ENCODE measurements at places on chromosomes 1 and 21. TPM values are rescaled to one million over a fixed set of nuclear protein-coding genes. Genes with fewer than 3 reads are reported as not detected.
A peak's percentile ranks its signal among the peaks of the same experiment; 100 is the strongest.

GRCh38 chr1:29460041-29460610 is 223.8 kb downstream of the PTPRU start:
- no peak for DNase-seq
- no peaks in the 10 kb centered on the region for H3K27me3 ChIP-seq
- H3K27ac ChIP-seq, result no peak overlapping the region
- no peaks in the 10 kb centered on the region for H3K4me1 ChIP-seq
- H3K36me3 ChIP-seq, result no peaks in the 10 kb centered on the region

- H3K4me3 ChIP-seq, result no peak overlapping the region
- DNase-seq, result no peak
- no peak overlapping the region for H3K27ac ChIP-seq
- H3K4me1 ChIP-seq, result peaks cover 16% of the 10 kb centered on the region
- no peaks in the 10 kb centered on the region for H3K36me3 ChIP-seq
Measured at GRCh38 chr1:81833722-81834121, 33.0 kb downstream of the ADGRL2 start.

GRCh38 chr1:58155418-58156123 is 391.0 kb downstream of the OMA1 start:
- H3K36me3 ChIP-seq, result no peaks in the 10 kb centered on the region
- peak; percentile 33 for DNase-seq
- H3K27ac ChIP-seq, result no peak overlapping the region
- no peak overlapping the region for H3K4me3 ChIP-seq
- peaks cover 9% of the 10 kb centered on the region for H3K27me3 ChIP-seq
- H3K4me1 ChIP-seq, result no peaks in the 10 kb centered on the region

- H3K27ac ChIP-seq, result no peak overlapping the region
- H3K27me3 ChIP-seq, result no peaks in the 10 kb centered on the region
- H3K36me3 ChIP-seq, result no peaks in the 10 kb centered on the region
- H3K4me3 ChIP-seq, result no peak overlapping the region
Measured at GRCh38 chr1:233744779-233745513, 131.0 kb downstream of the KCNK1 start.

DNA sequence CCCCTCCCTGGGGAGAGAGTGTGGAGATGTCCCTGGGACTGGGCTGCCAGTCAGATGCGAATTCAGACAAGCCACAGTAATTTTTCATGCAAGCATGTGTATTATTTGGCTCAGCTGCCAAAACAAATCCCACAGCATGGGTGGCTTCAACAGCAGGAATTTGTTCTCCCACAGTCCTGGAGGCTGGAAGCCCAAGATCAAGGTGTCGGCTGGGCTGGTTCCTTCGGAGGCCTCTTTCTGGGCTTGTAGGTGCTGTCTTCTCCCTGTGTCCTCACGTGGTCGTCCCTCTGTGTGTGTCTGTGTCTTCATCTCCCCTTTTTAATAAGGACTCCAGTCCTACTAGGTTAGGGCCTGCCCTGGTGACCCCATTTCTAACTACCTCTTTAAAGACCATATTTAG is 91.9 kb upstream of the ACTRT2 start:
- no peak for DNase-seq
- no peaks in the 10 kb centered on the region for H3K4me1 ChIP-seq
- no peak overlapping the region for H3K27ac ChIP-seq
- H3K27me3 ChIP-seq, result no peaks in the 10 kb centered on the region
- no peak overlapping the region for H3K4me3 ChIP-seq

GRCh38 chr21:31557421-31558188 is 101.9 kb upstream of the SOD1 start:
- no peaks in the 10 kb centered on the region for H3K36me3 ChIP-seq
- H3K4me3 ChIP-seq, result peak overlapping the region; percentile 66
- H3K27ac ChIP-seq, result peak overlapping the region; percentile 40
- H3K4me1 ChIP-seq, result peaks cover 12% of the 10 kb centered on the region
- peak; percentile 30 for DNase-seq

DNA sequence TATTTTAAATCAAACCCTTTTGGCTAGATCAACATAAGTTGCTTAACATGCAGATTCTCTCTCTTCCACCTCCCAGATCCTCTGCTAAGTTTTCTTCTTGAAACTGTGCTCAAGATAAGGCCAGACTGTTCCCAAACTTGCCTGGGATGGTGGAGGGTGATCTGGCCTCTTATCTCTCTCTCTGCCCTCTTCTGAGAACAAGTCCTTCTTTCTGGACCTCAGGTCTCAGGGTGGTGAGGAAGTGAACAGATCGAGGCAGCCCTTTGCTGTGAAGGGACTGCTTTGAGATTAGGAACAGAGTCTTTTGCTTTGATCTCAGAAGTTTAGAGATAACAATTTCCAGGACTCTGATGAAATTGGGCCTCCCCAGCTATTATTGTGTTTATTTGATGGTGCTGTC is 70.7 kb downstream of the HUNK start:
- no peaks in the 10 kb centered on the region for H3K27me3 ChIP-seq
- DNase-seq, result no peak

GRCh38 chr1:203701606-203702005 is 63.4 kb upstream of the LAX1 start:
- H3K4me3 ChIP-seq, result no peak overlapping the region
- DNase-seq, result no peak
- no peaks in the 10 kb centered on the region for H3K27me3 ChIP-seq
- no peak overlapping the region for H3K27ac ChIP-seq

DNA sequence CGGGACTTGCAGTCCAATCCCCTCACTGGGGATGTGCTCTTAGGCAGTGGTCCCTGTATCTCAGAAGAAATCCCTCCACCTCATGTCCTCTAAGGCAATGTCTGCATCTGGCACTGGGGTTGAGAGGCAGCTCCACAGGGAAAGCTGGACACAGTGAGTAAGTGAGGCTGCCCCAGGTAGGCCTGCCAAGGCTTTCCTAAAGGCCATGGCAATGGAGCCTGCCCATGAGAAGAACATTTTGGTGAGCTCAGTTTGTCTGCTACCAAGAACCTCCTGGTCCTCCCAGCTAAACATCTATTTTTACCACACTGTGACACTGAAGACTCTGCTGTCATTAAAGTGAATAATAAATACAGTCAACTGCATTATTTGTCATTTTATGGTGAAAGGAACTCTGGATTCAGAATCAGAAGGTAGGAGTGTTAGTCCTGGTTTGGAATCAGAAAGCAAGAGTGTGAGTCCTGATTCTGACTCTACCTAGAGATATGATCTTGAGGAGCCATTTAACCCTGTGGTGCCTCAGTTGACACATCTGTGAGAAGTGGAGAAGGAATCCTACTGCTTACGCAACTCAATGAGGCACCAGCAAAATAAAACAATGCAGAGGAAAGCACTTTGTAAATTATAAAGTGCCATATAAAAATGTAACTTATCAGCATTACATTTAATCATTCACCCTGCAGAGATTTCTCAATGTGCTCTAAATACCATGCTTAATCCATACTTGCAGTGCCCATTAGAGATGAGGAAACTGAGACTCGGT is 41.0 kb downstream of the TBX15 start:
- no peaks in the 10 kb centered on the region for H3K36me3 ChIP-seq
- H3K27ac ChIP-seq, result no peak overlapping the region
- no peak for DNase-seq

DNA sequence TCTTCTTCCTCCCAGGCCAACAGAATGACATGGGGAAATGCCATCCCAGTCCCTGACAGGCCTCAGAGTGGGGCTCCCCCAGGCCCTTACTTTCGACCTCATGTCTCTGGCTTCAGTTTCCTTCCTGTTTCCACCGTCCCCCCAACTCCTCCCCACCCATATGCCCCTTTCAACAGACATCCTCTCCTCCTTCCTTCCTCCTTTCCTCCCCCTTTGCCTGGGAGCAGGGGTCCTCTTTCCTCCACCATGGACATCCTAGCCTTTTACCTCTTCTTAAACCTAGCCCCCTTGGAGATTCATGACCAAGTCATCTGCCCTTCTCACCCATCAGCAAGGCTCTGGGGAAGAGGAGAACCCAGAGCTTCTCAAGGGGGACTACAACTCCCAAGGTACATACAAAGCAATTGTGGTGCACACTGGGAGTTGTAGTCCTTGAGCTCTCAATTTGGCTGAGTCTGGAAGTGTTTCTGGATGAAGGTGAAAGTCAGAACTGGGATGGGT is 4.0 kb downstream of the ZBTB7B start:
- H3K36me3 ChIP-seq, result no peaks in the 10 kb centered on the region
- H3K27ac ChIP-seq, result no peak overlapping the region
- H3K4me3 ChIP-seq, result no peak overlapping the region
- DNase-seq, result no peak
- H3K27me3 ChIP-seq, result no peaks in the 10 kb centered on the region

- no peak overlapping the region for H3K27ac ChIP-seq
- peaks cover 6% of the 10 kb centered on the region for H3K4me1 ChIP-seq
- H3K36me3 ChIP-seq, result no peaks in the 10 kb centered on the region
- no peaks in the 10 kb centered on the region for H3K27me3 ChIP-seq
- H3K4me3 ChIP-seq, result no peak overlapping the region
Measured at GRCh38 chr1:21152423-21153100, 24.1 kb downstream of the EIF4G3 start.

GRCh38 chr1:117770981-117771531 is 158.4 kb downstream of the GDAP2 start:
- H3K36me3 ChIP-seq, result no peaks in the 10 kb centered on the region
- H3K4me1 ChIP-seq, result no peaks in the 10 kb centered on the region
- H3K27ac ChIP-seq, result no peak overlapping the region
- H3K27me3 ChIP-seq, result no peaks in the 10 kb centered on the region

DNA sequence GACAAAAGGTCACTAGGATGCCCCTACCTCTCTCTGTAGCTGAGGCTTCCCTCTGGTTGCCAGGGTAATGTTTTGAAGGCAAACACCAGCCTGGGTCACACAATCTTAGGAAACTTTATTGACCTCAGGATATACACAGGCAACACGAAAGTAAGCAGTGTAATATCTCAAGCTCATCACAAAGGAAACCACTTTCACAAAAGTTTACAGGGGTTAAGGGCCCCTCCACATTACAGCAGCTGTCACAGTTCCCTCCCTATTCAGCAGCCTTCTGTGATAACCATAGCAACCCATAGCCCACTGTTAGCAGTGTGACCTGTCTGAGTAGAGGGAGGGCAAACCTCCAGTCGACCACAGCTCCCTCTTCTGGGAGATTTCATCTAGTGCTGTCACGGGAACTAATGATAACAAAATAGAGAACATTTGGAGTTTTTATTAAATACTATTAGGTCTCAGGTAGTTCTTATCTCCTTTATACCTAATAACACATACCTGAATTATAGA is 149.8 kb downstream of the PTPRC start:
- H3K4me3 ChIP-seq, result no peak overlapping the region
- DNase-seq, result peak; percentile 34
- no peak overlapping the region for H3K27ac ChIP-seq
- H3K36me3 ChIP-seq, result no peaks in the 10 kb centered on the region
- H3K27me3 ChIP-seq, result no peaks in the 10 kb centered on the region

DNA sequence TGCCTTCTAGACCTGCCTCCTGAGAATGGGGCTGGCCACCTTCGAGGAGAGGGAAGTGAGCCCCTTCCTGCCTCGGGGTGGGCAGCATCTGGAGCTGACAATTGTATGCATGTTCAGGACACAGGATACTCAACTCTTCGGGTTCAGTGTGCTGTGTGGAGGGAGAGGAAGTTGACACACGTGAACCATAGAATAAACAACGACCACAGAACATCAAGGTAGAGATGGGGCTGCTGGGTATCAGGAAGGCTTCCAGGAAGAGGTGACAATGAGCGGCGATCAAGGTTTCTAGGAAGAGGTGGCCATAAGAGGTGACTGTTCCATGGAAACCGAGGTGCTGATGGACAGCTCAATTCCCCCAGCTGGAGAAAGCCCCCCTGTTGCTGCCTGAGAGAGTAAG is 22.0 kb downstream of the UBIAD1 start:
- H3K27me3 ChIP-seq, result no peaks in the 10 kb centered on the region
- H3K27ac ChIP-seq, result no peak overlapping the region
- H3K4me1 ChIP-seq, result no peaks in the 10 kb centered on the region
- no peak for DNase-seq
- no peaks in the 10 kb centered on the region for H3K36me3 ChIP-seq
- no peak overlapping the region for H3K4me3 ChIP-seq

DNA sequence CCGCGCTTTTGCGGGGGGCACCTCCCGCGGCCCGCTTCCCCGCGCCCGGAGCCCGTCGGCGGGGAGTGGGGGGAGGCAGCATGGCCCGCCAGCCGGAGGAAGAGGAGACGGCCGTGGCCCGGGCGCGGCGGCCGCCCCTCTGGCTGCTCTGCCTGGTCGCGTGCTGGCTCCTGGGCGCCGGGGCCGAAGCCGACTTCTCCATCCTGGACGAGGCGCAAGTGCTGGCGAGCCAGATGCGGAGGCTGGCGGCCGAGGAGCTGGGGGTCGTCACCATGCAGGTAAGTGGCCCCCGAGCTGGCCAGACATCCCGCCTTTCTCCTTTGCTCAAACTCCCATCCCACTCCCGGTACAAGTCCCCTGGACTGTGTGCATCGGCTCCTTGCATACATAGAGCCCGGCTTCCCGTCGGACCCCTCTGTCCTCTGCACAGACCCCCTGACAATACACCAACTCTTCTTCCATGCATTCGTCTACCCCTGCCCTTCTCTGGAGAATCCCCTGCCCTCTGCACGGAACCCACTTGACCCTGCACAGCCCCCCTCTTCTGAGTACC is 812 bp downstream of the CACHD1 start:
- H3K27ac ChIP-seq, result peak overlapping the region; percentile 94
- H3K36me3 ChIP-seq, result no peaks in the 10 kb centered on the region
- H3K4me3 ChIP-seq, result peak overlapping the region; percentile 93
- peaks cover 16% of the 10 kb centered on the region for H3K4me1 ChIP-seq
- DNase-seq, result peak; percentile 44

DNA sequence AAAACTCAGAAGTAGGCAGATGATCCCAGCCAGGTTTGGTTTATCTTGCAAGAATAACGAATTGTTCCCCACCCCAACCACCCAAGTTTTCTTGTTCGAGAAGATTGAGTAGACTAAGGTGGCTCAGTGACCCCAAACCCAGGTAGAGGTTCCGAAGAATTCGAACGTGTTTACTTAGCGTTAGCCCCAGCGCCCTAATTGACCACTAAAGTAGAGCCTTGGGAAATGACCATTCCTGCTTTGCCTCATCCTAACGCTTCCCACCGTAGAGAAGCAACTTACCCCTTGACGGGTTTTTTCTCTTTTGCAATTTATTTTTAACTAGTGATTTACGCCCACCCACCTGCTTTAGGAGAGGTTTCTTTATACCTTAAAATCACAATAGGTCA is 870 bp downstream of the FBXO28 start:
- peak overlapping the region; percentile 95 for H3K4me3 ChIP-seq
- H3K4me1 ChIP-seq, result peaks cover 12% of the 10 kb centered on the region
- DNase-seq, result peak; percentile 10
- H3K27ac ChIP-seq, result peak overlapping the region; percentile 96

- H3K4me1 ChIP-seq, result peaks cover 22% of the 10 kb centered on the region
- peak; percentile 75 for DNase-seq
- H3K27me3 ChIP-seq, result no peaks in the 10 kb centered on the region
- no peaks in the 10 kb centered on the region for H3K36me3 ChIP-seq
- H3K4me3 ChIP-seq, result peak overlapping the region; percentile 48
Measured at GRCh38 chr1:174998569-174999215, 1.1 kb upstream of the CACYBP start.

GRCh38 chr1:80113168-80114038 is 1106.9 kb upstream of the ADGRL4 start:
- no peak for DNase-seq
- no peaks in the 10 kb centered on the region for H3K36me3 ChIP-seq
- H3K27ac ChIP-seq, result no peak overlapping the region
- no peaks in the 10 kb centered on the region for H3K27me3 ChIP-seq

ERICH3 gene
- not detected for polyA plus RNA-seq

RAB42 gene
- polyA plus RNA-seq, result 10.3 TPM

TAS1R3 gene
- polyA plus RNA-seq, result 0.42 TPM

PCBP3 gene
- polyA plus RNA-seq, result 7.2 TPM

OR2L2 gene
- polyA plus RNA-seq, result 0.06 TPM

TNNT2 gene
- 55.1 TPM for polyA plus RNA-seq

MARK1 gene
- 4.5 TPM for polyA plus RNA-seq

KIF26B gene
- polyA plus RNA-seq, result 11.3 TPM

CATSPERE gene
- polyA plus RNA-seq, result 2.3 TPM

SELENBP1 gene
- polyA plus RNA-seq, result 101 TPM

HSD3B1 gene
- polyA plus RNA-seq, result 38.3 TPM

Data from hepatocyte (in vitro differentiated cells).